ENCODE measurements at places on chromosomes 13 and 19.

- no peak for DNase-seq
Measured at GRCh38 chr13:65926750-65927171, 1303.4 kb downstream of the PCDH9 start.

- no peak for DNase-seq
Measured at GRCh38 chr13:83372786-83373185, 509.5 kb downstream of the SLITRK1 start.

- DNase-seq = no peak
Measured at GRCh38 chr13:78398743-78399410, 204.5 kb downstream of the POU4F1 start.

DNA sequence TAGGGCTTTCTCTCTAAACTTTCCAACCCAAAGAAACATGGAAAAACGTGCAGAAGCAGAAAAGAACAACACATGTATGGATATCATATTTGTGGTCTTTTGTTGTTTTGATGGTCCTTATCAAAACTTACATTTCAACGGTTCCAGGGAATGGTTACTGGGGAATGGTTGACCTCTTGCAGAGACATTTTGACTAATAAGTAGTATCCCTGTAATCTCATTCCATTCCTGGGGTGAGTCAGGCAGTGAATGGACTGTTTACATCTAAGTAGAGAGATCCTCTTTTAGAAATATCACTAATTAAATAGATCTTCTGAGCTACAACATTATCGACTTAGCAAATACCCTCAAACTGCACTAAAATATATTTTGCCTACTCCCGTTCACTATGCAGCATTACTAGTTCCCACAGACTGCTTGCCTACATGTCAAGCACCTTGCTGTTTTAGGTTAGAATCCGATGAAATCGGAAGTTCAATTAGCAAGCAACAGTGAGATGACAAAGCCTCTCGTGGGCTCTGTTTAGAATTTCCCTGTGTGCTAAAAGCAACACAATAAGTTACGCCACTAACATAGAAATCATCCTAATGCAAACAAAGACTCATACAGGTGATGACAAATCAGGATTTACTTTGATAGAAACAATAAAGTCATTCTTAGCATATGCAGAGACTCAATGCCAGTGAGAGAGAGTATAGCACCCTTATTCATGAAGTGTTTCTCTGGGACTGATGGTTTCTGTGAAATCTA, 797.7 kb upstream of the ARGLU1 start:
- DNase-seq = no peak

GRCh38 chr19:7872306-7873204, 1.6 kb downstream of the PRR36 start:
- DNase-seq = no peak

DNA sequence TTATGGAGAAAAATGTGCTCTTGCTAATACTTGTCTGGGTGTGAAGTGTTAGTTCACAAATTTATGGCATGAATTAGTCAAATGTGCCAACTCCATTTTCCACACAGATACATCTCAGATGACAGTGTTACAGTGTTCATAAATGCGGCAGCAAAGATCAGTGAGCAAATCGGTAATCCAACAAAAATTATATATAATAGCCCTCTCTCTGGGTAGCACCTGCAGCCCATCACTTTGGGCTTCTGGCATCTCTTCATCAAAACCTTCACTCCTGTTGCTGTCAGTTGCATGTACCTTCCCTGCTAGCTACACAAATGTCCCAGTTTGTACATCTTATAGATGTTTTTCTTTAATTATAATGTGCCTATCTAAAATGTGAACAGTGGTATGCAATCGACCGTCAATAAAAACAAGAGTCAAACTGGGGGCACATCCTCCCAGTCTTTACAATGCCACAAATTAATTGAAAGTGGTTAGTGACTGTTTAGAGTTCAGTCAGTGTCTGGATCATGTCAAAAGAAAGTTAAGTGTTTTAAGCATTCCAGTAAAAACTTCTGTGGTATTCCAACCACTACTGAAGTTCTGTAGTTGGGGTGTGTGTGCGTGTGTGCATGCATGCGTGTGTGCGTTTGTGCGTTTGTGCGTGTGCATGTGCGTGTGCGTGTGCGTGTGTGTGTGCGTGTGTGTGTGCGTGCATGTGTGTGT, 448.9 kb downstream of the DCT start:
- no peak for DNase-seq

GRCh38 chr13:60158321-60158801, 5.4 kb downstream of the DIAPH3 start:
- DNase-seq = no peak

DNA sequence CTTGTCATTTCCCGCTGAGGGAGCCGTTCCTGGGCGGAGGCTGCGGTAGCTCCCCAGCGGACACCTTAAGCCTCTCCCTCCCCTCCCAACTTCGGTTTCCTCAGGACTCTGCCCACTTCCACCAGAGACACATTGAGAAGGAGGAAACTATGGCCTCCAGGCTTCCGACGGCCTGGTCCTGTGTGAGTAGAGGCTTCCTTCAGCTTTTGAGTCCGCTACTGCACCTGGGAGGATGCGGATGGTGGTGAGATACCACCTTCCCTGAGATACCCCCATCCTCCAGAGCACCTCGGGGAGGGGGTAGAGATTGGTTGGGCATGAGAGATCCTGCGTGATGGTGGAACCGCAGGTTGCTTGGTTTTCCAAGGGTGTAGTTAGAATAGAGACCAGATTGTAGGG, 955 bp downstream of the ZNF274 start:
- DNase-seq = no peak

GRCh38 chr13:35830850-35831450, 300.2 kb downstream of the DCLK1 start:
- DNase-seq = no peak

GRCh38 chr13:32022311-32022710, 9.3 kb upstream of the FRY start:
- no peak for DNase-seq

GRCh38 chr19:4075373-4075772, 8.7 kb upstream of the ZBTB7A start:
- DNase-seq = no peak

DNA sequence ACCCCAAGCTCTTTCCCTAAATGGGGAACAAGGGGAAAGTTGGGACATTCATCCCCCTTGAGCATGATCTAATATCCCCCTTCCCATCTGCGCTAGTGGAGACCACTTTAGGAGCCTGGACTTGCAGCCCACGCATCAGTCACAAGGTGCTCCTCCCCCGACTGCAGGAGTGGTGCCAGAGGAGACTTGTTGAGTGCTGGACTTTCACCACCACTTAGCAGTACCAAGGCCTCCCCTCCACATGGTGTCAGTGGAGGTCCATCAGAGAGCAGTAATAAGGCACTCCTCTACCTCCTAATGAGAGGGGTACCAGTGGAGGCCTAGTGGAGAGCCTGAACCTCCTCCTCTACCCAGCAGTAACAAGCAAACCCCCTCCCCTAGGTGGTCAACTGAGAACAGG, 22.5 kb downstream of the CAB39L start:
- no peak for DNase-seq

- DNase-seq = no peak
Measured at GRCh38 chr13:111429064-111429558, 108.7 kb downstream of the TEX29 start.

DNA sequence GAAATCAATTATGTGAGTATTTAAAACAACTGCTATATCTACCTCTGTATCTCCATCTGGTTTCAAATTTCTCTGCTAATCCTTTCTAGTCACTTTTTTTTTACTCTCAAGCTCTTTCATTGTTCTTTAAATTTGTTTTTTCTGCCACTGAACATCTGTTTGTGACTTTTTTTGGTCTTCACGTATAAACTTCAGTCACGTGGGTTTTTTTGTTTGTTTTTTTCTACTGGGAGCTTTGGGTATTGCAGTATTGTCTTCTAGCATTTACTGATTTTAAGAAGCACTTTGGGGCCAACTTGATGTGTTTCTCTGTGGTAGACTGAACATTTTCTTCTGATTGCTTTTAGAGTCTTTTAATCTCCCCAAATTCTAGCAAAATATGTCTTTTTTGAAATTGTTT, 262.6 kb upstream of the RXFP2 start:
- no peak for DNase-seq

- no peak for DNase-seq
Measured at GRCh38 chr19:4329858-4330257, 8.8 kb downstream of the STAP2 start.

DNA sequence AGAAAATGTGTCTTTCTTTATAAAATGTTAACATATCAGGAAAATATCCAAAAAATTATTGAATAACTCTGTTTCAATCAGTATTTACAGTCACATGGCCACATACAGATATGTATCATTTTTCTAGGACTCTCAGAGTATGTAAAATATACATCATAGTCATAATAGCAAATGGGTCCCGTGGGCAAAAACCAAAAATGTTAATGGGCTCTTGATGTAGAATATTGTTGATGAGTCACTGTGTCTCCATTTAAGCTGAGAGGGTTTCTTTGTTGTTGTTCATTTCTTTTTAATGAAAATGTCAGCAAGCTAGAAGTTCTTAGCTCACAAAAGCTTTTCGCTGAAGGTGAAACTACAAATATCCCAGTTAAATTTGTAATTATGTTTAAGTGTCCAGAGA, 1713.1 kb upstream of the PCDH20 start:
- no peak for DNase-seq

GRCh38 chr19:53881482-53882390, at the start of gene PRKCG:
Gene PRKCG, plus strand, starts transcription at chr19:53882197. Its CDS starts 298 bp downstream, at chr19:53882495.
- peak; percentile 66 for DNase-seq

- DNase-seq = no peak
Measured at GRCh38 chr19:3879656-3880055, 829 bp upstream of the ATCAY start.

GRCh38 chr13:19634256-19634740, 839 bp downstream of the MPHOSPH8 start:
- DNase-seq = no peak

- DNase-seq = no peak
Measured at GRCh38 chr19:9078651-9079050, 8.2 kb upstream of the OR1M1 start.

- DNase-seq = no peak
Measured at GRCh38 chr19:18259893-18260292, 14.4 kb downstream of the IQCN start.

- no peak for DNase-seq
Measured at GRCh38 chr13:107254392-107254791, 686.5 kb upstream of the ARGLU1 start.

DNA sequence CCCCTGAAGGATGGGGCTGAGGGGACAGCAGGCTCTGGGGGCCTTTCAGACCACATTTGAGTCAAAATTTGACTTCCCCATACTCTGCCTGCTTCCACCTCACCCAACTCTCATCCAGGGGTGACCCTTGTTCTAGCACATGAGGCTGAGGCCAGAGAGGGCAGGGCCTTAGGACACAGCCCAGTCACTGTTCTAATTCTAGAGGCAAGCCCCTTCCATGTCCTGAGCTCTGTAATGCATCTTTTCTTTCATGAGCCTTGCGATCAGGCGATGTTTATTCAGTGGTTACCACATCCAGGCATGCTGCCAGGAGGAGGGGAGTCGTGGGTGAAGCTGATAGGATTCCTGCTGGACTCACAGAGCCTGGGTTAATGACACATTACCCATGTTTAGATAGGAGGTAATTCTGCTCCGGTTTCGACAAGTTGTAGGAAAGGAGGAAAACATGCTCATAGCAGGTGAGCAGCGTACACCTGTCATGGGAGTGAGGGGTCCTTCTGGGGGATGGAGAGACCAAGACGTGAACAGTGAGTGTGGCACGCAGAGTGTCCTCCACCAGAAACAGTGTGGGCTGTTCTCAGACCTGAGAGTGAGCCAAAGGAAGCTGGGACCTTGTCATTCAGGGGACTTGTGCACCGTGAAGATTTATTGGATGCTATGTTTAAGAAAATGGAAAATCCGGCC, 9.3 kb downstream of the RPS9 start:
- DNase-seq = no peak

DNA sequence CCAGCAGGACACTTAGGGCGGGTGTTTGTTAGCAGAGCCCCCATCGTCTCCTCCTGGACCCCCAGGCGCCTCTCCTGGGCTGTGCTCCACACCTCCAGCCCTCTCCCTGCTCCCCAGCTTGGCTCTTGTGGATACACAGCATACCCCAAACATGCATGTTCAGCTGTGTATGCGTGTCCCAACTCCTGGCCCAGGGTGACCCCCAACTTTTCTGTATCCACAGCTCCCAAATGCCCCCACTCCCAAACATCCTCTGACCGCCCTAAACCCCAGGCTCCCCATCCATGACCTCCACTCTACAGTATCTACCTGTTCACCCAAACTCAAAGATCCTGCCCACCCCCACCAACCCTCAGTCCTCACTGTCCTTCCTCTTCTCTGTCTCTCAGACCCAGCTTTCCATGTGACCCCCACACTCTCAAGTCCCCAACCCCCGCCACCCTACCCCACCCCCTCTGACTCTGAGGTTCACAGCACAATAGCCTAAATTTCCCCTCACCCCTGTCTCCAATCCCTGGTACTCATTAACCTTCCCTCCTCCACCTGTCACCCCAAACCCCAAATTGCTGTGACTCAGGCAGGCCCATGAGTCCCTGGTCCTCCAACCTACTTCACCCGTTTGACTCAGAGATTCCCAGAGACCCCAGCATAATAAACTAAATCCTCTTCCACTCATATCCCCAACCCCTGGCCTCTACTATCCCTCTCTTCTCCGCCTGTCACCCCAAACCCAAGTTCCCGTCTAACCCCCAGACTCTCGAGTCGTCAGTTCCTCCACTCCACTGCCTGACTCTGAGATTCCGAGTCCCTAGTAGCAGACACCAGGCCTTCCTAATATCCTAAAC, 968 bp downstream of the UBE2M start:
- DNase-seq = no peak

GRCh38 chr13:94886191-94886590, 173.8 kb upstream of the SOX21 start:
- DNase-seq = no peak

GRCh38 chr13:82747958-82748357, 1134.3 kb downstream of the SLITRK1 start:
- no peak for DNase-seq

DNA sequence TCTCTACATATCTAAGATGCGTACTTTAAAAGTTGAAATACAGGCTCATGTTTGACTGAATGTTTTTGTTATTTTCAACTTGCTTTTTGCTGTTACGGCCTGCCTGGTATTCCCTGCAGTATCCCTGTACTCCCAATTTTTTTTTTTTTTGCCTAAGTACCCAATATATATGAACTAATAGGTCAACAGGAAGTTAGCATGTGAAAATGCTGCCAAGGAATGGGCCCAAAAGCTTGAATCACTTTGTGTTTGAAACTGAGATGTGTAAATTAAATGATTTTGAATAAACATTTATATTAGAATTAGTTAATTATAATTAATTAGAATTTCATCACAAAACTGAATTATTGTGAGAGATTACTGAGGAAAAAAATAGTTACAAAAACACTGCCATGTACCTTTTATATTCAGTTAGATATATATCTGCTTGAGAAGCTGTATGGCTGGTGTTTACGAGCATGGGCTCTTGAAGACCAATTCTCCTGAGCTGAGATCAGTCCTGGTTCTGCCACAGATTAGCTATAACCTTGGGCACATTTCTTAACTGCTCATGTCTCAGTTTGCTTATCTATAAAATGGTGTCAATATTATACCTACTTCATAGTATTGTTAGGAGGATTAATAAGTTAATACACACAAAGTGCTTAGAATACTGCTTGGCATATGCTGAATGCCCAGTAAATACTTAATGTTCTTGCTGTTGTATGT, 16.0 kb downstream of the TDRD3 start:
- DNase-seq = no peak
